Lower leg skin (tissue), 4 donors: ENCODE measurements at places on chromosomes 4 and X. TPM values are rescaled to one million over a fixed set of nuclear protein-coding genes. Genes with fewer than 3 reads are reported as not detected.

The PF4V1 gene
- total RNA-seq, result not detected

The DDIT4L gene
- total RNA-seq, result 8.9 TPM

The PNMA3 gene
- total RNA-seq, result 0.36 TPM

DNA sequence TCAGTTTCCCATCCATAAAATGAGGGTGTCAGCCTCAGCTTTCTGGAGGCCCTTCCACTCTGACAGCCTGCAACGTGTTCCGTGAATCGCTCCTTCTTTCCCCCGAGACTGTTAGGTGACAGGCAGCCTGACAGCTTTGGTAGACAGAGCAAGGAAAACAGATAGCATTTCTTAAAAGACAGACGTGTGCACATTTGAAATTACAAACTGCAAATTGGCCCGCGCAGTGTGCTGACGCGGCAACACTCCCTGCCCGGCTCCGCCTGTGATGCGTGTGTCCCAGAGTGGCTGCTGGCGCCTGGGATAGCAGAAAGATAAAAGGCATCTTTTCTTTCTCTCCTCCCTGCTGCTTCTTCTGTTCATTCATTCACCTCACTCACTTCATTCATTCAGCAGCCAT is 245.3 kb downstream of the AFAP1 start:
- DNase-seq, result no peak

DNA sequence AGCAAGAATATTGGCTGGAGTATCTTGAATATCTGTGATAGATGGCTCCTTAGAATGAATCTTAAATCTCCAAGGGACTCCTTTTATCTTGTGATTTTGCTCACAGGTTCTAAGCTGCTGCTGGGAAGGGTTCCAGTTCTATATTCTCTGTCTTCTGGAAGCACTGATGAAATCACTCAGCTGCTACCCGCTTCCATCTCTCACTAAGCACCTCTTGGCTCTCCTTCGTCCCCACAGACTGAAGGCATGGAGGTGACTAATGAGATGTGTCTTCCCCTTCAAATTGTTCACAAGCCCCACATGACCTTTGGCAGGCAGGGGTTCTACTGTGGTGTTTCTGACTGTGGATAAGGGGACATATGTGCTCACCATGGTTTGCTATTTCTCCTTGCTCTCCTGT is 75.9 kb downstream of the C4orf51 start:
- no peak for DNase-seq

GRCh38 chr4:126715681-126716080 is 917.1 kb upstream of the INTU start:
- DNase-seq, result no peak

GRCh38 chr4:77777135-77777807 is 41.9 kb downstream of the CNOT6L start:
- DNase-seq, result no peak

DNA sequence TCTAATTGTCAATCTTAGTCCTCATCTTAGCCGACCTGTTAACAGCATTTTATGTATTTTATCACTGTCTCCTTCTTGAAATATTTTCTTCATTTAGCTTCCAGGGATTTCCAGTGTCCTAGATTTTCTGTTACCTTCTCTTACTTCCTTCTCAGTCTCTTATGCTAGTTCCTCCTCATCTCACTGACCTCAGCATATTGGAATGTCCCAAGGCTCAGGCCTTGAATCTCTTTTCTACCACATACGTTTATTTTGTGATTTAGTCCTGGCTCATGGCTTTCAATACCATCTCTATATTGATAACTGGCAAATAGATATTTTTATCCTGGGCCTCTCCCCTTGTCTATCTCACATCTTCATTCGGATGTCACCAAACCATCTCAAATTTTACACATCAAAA is 61.1 kb downstream of the IQCM start:
- no peak for DNase-seq

DNA sequence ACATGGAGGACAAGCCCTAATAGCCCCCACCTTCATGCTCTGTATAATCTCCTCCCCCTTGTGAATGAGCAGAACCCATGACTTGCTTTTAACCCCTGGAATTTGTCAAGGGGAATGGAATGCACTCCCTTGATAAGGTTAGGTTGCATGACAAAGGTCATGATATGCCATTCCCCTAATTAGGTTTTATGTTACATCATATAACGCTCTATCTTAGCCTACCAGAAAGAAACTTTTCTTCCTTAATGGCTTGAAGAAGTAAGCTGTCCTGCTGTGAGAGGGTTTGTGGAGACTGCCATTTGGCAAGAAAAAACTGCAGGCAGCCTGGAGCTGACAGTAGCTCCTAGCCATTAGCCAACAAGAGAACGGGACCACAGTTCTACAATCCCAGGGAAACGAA is 399.8 kb upstream of the MAD2L1 start:
- DNase-seq, result no peak

GRCh38 chrX:9048801-9049200 is 14.9 kb upstream of the FAM9B start:
- DNase-seq, result no peak

- DNase-seq, result no peak
Measured at GRCh38 chr4:20046931-20047677, 204.6 kb upstream of the SLIT2 start.

GRCh38 chrX:69148946-69149345 is 16.3 kb downstream of the PJA1 start:
- peak; percentile 49 for DNase-seq

GRCh38 chr4:89598602-89599001 is 238.4 kb downstream of the SNCA start:
- no peak for DNase-seq
